ENCODE measurements at places on chromosomes 13 and 19. TPM values are rescaled to one million over a fixed set of nuclear protein-coding genes. Genes with fewer than 3 reads are reported as not detected.

The S1PR4 gene
- 0.19 TPM for polyA plus RNA-seq

The SPIB gene
- polyA plus RNA-seq: 0.91 TPM

The ZNF557 gene
- 8.5 TPM for polyA plus RNA-seq

The ATP4B gene
- 0.29 TPM for polyA plus RNA-seq

The ZNF471 gene
- polyA plus RNA-seq: 18.3 TPM

The MRPS31 gene
- polyA plus RNA-seq: 43.5 TPM

The PROSER3 gene
- 14.7 TPM for polyA plus RNA-seq

All from right renal cortex interstitium (tissue), 3 donors.